ENCODE measurements at places on chromosomes 4 and X.

DNA sequence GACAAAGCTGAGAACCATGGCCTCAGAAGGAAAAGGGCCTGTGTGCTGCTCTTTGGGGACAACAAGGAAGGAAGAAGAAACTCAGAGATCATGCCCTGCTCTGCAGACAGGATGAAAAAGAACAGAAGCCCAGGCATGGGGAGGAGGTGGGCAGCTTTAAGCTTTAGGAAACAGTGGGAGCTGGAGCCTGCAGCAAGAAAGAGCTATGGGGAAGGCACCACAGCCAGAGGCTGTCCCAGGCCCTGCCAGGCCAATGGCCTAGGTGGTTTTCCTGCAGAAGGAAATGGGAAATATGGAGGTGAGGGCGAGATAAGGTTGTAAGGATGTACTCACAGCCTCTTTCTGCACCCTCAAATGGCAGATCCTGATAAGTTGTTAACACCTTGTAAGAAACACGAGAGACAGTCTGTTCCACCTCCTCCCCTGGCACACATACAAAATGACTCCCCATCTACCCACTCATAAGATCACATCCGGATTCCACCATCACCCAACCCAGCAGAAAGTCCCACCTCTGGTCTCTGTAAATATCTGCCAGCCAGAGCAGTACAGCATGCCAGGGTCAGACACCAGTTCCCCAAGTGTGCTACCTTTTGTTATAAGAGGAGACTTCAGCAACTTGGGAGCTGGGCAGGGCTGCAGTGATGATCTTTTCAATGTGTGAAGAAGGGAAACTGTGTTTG, 105.2 kb downstream of the RTL5 start:
- DNase-seq = no peak

GRCh38 chrX:3811331-3812311, 98.2 kb upstream of the PRKX start:
- DNase-seq = peak; percentile 7

- no peak for DNase-seq
Measured at GRCh38 chrX:79139446-79139845, 5.0 kb upstream of the GPR174 start.

DNA sequence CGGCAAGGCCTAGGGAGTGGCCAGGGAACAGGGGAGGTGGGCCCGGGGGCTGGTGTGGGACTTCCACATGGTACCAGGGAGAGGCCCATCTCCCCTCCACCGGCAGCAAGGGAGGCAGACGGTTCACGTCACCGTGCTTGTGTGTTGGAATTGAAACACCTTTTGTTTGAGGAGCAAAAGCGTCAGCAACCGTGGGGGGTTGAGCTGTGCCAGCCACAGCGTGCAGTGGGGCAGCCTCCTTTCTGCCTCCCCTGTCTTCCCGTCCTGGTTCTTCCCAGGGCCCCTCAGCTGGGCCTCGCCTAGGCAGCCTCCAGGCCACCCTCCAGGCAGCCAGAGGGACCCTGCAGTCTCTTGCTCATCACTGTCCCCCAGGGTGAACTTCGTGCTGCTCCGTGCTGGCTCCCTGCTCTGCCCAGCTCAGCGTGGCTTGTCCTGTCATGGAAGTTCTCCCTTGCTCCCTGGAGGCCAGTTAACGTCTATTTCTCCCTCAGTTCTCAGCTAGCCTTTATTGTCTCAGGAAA, 32.1 kb upstream of the HGFAC start:
- no peak for DNase-seq

DNA sequence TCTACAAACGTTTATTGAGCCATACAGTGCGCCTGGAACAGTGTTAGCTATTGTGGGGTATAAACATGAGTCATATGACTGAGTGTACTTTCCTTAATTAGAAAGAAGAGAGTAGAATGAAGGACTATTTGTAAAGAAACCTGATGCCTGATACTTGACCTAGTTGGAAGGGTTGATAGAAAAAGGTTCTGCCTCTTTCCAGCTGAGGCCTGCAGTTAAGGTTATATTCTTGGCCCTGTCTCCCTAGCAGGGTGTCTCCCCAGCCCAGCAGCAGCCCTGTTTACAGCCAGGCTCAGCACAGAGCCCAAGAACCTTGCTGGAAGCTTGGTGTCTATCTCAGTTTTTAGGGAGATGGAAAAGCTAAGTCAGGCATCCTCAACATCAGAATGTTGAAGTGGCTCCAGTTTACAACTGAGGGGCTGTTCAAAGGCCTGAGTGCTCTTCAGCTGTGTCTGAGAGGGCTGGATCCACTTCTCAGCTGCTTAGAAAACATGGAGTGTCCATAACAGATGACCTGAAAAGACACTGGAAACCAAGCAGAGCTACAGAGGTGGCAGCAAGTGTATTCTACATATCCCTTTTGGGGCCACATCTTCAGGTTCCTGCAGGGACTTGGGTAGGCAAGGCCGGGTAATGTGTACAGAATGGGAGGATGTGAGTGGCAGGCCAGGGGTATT, 21.6 kb downstream of the NYX start:
- DNase-seq = no peak

- no peak for DNase-seq
Measured at GRCh38 chr4:71768123-71768522, 15.8 kb downstream of the GC start.

DNA sequence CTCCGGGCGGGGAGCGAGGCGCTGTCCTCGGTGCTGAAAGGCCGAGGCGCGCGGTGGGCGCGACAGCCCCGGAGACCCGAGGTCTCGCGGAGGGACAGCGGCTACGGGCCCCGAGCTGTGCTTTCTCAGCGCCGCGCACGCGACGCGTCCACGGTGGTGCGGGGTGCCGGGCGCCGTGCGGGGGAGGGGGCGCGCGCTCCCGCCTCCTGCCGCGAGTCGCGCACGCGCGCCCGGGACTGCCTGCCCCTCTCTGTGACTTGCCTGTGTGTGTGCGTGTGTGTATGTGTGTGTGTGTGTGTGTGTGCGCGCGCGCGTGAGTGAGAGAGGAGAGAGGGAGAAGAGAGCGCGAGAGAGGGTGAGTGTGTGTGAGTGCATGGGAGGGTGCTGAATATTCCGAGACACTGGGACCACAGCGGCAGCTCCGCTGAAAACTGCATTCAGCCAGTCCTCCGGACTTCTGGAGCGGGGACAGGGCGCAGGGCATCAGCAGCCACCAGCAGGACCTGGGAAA, at the start of gene GRIA2:
TSS of gene GRIA2 (plus strand) at position 358 of the 511 bp plus-strand sequence. CDS start 315 bp downstream, outside the sequence.
- DNase-seq = no peak

- DNase-seq = no peak
Measured at GRCh38 chrX:137101273-137101990, 67.6 kb upstream of the GPR101 start.

- DNase-seq = no peak
Measured at GRCh38 chr4:119550857-119551532, 77.6 kb downstream of the PDE5A start.

- DNase-seq = no peak
Measured at GRCh38 chr4:88698519-88698918, 890 bp upstream of the NAP1L5 start.

DNA sequence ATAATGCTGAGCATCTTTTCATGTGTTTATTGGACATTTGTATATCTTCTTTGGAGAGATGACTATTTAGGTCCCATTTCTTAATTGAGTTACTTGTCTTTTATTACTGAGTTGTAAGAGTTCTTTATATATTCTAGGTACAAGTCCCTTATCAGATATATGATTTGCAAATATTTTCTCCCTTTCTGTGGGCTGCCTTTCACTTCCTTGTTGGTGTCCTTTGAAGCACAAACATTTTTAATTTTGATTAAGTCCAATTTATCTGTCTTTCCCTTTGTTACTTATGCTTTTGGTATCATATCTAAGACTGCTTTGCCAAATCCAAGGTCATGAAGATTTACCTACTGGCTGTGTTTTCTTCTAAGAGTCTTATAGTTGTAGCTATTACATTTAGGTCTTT, 113.2 kb downstream of the HNRNPD start:
- no peak for DNase-seq

DNA sequence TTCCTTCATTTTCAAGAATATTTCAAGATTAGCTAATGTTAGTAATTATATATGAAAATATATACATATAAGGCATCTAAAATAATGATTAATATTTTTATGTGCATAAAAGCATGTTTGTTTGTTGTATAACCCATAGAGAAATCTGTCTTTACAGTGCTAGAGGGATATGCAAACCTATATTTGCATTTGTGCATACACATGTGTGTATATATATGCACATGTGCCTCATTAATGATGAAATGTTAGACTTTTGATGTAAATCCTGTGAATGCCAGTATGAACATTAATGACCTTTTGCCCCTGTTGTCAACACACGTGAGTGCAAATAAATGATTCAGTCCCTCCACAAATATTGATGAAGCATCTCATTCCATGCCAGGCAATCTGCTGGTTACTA, 197.9 kb downstream of the ARHGAP10 start:
- no peak for DNase-seq

- no peak for DNase-seq
Measured at GRCh38 chr4:41472081-41472480, 65.9 kb upstream of the LIMCH1 start.

DNA sequence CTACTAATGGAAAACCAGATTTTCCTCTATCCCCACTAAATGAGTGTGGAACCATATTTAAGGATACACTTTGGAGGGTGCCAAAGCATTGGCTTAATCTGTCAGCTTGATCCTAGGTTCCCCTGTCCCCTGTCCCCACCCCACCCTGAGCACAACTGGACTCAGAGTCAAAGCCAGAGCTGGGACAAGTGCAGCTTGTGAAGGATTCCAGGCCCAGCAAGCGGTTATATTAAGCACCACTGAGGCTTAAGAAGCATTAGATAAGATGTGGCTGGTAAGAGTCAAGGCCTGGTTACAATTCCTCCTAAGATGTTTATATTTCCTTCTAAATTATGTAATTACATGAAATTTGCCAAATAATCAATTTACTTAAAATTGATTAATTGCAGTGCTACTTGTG, 350.0 kb upstream of the GATB start:
- no peak for DNase-seq

- DNase-seq = no peak
Measured at GRCh38 chr4:40187386-40187906, 9.4 kb upstream of the RHOH start.

DNA sequence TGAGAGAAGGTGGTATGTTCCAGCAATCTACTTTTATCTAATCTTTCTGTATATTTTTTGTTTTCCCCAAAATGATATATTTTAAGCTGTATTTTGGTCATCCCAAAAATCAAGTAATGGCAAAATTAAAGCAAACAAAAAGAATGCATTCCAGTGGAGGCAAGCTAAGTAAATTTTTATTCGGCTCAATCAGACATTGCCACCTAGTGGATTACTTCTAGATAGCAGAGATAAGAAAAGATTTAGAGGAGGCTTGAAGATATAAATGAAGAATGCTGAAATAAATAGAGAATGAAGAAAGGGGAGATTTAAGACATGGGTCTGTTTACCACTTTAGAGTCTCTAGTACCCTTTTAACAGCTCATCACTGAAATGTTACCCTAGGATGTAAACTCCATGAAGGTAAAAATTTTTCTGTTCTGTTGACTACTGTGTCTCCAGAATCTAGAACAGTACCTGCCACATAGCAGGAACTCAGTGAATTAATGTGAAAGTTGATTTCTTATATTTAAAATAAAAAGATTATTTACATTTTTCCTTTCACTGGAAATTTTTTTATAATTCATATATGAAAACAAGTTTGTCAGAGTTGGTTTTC, 110.9 kb upstream of the ANK2 start:
- peak; percentile 5 for DNase-seq

- DNase-seq = no peak
Measured at GRCh38 chr4:123699880-123700771, 303.5 kb downstream of the SPRY1 start.

DNA sequence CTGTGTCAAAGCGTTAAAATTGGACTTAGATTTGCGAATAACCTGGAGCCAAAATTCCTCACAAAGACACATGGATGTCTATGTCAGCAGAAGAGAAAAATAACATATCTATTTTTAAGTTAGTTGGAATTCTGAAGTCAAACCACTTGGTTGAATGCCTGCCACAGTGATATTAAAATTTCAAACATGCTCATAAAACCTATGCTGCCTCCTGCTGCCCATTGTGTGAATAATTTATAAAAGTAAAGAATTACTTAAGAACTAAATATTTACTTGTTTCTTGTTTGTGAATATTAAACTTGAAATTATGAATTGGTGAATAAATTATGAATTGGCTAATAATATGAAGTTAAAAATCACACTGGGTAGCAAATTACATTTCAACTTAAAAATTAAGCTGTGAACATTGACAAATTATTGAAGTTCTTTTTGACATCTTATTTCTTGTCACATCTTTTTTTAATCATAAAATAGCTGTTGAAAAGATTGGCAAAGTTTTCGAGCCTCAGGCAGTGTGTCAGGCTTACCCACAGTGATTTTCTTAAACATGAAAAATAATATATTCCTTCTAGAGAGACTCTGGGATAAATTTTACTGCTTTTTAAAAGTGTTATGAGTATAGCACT, 35.4 kb downstream of the FABP2 start:
- no peak for DNase-seq

DNA sequence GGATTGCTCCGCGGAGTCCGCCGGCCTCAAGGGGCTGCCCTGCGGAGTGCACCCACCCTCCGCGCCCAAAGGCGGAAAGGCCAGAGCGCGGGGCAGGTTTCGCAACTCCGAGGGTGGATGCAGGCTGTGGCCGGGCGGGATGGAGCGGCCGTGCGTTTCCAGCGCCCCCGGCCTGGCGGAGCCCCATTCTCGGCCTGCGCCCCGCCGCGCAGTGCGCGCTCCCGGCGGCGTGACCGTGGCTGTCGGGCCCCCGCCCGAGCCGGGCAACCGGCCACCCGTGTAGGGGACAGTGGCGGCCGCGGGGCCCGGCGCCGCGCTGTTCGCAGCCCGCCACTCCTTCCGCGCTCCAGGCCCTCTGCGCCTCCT, 331 bp downstream of the SETD7 start:
- no peak for DNase-seq

DNA sequence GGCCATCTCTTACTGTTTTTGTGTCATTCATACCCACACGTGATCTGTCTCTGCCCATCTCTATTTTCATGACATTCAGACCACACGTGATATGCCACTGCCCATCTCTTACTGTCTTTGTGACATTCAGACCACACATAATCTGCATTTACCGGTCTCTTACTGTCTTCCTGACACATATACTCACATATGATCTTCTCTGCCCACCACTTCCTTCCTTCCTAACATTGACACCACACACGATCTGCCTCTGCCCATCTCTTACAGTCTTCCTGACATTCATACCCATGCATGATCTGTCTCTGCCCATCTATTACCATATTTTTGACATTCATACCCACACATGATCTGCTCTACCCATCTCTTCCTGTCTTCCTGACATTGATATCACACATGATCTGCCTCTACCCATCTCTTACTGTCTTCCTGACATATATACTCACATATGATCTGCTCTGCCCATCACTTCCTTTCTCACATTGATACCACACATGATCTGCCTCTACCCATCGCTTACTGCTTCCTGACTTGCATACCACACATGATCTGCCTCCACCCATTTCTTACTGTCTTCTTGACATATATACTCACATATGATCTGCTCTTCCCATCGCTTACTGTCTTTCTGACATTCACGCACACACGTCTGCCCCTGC, 36.1 kb downstream of the SCML1 start:
- no peak for DNase-seq

GRCh38 chr4:24764345-24764744, 31.0 kb upstream of the SOD3 start:
- no peak for DNase-seq

Data from GM12891 (cell line).